ENCODE measurements at places on chromosomes 11 and 22.

DNA sequence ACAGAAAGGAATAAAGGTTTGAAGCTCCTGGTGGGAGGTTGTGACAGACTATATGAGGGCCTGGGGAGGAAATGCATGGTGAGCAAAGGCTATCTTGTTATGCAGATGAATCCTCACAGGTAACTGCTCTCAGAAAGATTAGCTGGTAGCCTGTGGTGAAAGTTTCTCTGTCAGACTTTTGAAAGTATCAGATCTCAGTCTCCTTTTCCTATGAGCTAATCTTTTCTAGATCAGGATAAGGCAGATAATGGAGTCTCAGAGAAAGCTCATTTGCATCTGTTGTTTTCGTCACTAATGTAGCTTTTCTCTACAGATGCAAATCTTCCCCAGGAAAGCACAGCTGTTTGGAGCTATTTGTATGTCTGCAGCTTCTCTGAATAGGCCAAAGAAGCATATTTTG lies 21.0 kb upstream of the OR6X1 start:
- DNase-seq: peak; percentile 39

- DNase-seq: no peak
Measured at GRCh38 chr11:98296091-98296880, 724.5 kb upstream of the CNTN5 start.

DNA sequence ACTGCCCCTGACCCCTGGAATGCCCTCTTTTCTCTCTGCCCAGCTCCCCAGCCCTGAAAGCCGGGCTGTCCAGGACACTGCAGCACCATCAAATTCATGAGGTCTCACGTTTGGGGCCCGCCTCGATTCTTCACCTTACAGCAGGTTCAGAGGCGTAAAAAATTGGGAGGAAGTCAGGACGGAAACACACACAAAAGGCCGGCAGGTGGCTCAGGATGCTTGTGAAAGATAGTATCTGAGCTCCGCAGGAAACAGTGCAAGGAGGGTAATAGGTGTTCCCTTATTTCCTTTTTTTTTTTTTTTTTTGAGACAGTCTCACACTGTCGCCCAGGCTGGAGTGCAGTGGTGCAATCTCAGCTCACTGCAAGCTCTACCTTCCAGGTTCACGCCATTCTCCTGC lies 4.1 kb downstream of the RFPL2 start:
- DNase-seq: peak; percentile 16

GRCh38 chr11:102830001-102830727 lies 13.2 kb downstream of the MMP3 start:
- DNase-seq: no peak

DNA sequence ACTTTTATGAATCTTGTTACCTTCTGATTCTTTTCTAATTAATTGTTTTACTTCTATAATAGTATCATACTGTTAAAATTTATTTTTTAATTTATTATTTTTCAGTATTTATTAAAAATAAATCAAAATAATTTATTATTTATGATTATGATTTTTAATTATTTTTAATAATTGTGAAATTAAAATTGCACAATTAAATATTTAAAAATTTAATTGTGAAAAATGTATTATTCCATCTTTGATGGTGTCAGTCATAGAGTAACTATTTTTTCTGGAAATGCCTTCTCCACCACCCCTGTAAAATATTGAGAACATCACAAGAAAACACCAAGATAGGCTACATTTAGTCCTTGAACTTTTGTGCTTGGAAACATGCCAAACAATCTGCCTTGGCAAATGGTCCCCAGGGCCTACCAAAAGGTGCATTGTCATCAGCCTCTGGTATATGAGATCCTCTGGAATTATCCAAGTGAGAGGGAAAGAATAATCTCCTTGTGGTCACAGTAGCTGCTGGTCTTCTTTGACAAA lies at the start of gene OR8H2:
Gene OR8H2, plus strand, starts transcription at position 478 of the 528 bp plus-strand sequence. CDS start 1,356 bp downstream, outside the sequence.
- no peak for DNase-seq

DNA sequence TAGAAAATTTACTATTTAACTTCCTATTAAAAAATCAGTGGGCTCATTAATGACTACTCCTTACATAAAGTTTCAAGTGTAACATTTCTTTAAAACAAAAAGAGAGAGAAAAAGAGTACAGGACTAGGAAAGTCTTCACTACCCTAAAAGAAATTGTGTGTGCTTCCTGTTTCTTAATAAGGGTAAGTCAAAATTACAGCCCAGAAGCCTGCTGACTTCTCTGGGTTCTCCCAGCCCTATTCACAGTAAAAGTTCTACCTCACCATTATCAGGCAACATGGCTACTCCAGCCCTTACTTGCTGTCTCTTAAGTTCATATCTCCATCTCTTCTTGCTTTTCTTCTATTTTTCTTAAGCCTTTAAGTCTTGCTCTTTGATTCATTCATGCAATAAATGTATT lies 20.3 kb upstream of the ZC3H12C start:
- DNase-seq: no peak

- DNase-seq: no peak
Measured at GRCh38 chr22:50717709-50718351, 20.2 kb upstream of the ACR start.

DNA sequence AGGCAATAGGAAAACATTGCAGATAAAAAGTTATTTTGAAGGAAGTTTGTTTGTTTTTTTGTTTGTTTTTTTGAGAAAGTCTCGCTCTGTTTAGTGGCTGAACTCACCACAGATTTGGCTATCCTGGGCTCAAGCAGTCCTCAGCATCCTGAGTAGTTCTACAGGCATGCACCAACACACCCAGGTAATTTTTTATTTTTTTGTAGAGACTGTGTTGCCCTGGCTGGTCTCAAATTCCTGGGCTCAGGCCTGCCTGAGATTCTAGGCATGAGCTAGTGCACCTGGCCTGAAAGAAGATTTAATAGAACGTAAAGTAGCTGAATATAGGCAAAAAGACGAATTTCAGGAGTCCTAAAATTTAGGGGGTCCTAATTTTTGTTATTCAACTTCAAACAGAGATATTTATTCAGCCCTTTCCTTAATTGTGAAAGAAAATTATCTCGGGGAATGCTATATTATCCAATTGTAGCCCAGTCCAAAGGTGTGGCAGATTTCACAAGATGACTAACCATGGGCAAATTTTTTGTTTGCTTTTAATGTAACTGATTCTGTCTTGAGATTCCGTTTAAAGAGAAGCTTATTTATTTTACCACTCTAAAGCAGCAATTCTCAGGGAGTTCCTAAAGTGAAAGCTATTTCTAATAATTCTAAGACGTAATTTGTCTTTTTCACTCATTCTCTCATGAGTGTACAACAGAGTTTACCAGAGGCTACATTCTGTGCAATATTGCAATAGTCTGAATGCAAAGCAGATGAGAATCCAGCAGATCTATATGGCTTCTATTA lies 940 bp downstream of the IL18 start:
- no peak for DNase-seq

DNA sequence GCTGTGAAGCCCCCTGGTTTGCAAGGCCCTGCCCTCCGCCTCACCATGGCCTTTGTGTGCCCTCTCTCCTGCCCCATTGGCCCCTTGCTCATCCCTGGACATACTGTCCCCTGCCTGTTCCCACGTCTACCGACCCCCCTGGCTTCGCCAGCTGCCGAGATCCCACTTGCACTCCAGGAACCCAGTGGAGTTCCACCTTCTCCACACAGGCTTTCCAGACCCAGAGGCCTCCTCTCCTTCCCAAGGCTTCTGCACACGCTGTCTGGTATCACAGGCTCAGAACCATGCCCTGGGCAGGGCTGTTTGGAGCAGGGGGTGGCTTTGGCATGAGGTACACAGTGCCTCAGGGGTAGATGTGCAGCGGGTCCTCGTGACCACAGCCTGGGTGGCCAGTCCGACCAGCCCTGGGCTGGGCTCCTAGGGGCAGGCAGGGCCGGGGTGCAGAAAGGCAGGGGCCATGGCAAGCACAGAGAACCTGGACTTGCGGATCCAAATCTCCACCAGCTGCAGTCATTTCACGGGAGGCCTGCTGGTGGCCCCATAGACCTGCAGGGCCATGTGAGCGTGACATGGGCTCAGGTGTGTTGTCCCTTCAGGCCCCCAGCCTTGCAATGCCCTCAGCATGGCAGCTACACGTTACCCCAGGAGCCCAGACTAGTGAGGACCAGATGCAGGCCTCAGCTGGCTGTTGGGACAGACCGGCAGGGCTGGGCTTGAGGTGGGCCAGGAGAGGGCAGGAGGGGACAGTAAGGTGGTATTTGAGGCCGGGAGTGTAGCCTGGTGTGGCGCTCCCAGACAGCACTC lies 9.5 kb downstream of the GRK2 start:
- DNase-seq: no peak

DNA sequence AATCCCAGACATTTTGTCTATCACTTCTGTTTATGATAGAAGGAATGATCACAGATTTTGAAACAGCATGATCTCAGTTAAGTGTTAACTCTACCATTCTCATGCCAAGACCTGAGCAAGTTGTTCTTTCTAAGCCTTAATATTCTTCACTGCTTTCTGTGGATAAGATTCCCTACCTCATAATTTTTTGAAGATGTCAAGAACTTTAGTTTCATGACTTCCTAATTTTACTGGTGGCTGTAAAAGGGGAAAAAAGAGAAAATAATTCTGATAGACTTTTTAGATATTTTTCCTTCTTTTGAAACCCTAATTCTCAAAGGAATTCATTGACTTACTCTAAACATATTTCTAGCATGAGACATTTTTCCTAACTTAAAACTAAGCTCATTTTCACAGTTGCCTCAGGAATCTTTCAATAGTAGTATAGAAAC lies 520.0 kb upstream of the LUZP2 start:
- no peak for DNase-seq

DNA sequence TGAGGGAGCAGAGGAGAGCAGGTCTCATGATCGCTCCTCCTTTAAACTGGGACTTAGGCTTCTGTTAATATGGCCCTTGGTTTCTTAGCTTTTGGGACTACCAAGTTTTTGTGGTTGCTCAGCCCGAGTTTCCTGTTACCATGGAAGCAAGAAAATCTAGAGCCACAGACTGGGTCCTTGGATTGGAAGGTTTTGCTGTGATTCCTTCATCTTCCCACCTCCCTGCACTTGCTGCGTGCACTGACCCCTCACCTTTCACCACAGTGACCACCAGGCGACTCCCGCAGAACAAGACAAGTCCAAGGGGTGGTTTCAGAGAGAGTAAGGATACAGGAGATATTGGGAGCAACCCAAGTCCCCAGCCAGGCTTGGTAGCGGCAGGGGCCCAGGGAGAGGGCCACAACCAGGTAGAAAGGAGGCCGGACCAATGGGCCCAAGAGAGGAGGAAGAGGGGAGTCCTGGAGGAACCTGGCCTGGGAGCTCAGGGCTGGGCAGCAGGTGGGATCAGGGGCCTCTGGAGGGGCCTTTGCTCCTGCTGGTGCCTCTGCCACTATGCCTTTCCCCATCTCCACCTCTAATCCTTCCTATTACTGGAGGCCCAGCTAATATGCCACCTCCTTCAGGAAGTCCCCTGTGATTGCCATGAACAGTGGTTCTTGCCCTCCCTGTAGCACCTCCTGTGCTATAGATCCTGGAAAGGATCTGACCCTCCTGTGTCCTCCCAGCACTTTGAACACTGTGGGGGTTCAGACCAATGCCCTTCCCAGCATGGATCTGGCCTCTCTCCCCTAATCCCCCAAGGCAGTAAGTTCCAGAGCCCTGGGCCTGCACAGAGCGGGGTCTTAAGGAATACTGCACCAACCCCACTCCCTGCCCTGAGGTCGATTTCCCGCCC lies 21.2 kb downstream of the CSF2RB start:
- no peak for DNase-seq

DNA sequence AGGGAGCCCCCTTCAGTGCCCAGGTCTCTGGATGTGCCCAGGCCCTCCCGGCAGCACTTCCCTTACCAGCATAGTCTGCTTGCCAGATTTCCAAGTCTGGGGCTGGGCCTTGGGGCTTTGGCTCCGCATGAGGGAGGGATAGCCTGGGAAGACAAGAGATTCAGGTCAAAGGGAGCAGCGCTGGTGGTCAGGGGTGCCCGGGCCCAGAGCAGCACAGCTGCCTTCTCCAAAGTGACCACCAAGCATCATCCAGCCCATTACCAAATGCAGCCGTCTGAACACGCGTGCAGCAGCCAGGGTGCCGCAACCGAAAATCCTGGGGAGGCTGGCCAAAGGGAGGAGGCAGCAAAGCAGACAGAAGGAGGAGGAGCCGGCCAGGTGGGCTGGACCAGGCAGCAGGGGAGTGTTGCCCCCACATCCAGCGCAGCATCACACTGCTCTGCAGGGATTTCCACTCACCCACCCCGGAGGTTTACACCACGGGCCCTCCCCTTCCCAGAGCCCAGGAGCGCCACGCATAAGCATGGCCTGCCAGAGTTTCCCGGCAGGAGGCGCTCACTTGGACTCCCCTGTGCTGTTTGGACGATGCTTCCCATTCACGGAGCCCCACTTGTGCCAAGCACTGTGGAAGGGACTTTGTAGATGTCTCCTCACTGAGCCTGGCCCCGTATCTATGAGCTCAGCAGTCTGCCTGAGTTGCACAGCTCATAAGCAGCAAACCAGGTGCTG lies 22.5 kb downstream of the TRIM29 start:
- no peak for DNase-seq

- DNase-seq: no peak
Measured at GRCh38 chr11:70185348-70186055, 17.6 kb upstream of the FADD start.

GRCh38 chr11:27215471-27216269 lies 147.3 kb downstream of the CCDC34 start:
- DNase-seq: no peak

GRCh38 chr11:1308743-1309497 lies 512 bp downstream of the TOLLIP start:
- DNase-seq: no peak

GRCh38 chr22:37241351-37242142 lies 2.5 kb downstream of the RAC2 start:
- no peak for DNase-seq

DNA sequence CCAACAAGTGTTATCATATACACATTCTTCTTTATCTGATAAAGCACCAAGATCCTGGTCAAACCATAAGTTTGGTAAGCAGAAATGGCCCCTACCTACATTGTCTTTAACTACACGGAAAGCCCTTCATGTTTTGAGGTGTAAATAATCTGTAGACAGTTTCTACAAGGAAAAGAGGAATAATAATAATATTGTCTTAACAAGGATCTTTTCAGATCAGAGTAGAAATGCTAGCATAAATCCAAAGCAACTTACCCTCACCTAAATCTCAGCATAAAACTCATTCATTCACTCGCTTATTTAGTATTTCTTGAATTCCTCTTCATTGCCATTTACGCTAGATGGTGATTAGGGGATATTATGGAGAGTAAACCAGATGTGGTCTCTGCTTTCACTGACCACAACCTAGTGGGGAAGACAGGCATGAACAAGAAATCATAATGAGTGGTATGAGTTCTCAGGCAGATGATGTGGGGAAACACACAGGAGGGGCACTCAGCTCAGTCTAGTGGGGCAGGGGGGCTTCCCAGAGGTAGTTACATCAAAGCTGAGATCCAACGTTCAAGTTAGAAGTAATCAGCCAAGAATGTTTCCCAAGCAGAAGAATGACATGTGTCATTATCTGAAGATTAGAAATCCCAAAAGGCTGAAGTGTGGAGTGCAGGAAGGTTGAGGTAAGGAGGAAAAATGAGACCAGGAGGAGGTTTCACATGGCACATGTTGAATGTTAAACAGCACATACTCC lies 65.4 kb upstream of the ZC3H12C start:
- DNase-seq: no peak

DNA sequence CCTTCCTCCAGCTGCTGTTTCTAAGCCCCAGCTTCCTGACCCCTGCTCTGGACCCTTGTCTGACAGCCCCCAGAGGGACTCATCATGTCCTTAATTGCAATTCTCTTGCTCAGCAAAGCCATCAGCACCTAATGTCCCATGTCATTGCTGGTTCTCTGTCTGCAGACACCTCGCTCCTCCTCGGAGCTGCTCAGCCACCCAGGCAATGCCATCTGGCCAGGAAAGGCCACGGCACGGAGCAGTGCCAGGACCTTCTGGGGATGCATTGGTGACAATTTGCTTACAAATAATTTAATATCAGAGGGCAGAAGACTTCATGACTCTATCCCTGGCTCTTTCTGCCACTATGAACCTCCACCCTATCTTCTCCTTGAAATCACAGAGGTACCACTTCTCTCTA lies 107.0 kb upstream of the THY1 start:
- DNase-seq: no peak

Data from MM.1S (cell line).